Activated CD8-positive, alpha-beta memory T cell treated with anti-CD3 and anti-CD28 coated beads for 1 hour (primary cell): ENCODE measurements at places on chromosomes 7 and 10.

DNA sequence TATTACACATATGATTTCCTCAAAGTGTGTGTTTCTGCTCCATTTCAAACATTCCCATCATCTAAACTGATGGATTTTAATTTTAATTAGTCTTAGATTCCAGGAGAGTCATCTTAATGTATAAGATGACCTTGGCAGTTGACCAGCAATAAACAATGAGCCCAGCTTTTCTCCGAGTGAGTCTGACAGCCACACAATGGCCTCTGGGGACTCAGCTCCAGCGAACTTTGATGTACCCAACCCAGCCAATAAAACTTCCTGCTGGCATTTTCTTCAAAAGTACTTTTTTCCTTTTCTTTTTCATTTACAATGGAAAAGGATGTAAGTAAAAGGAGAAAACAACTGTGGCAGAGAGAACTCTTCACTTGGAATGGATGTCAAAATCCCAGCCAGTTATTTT, 139.1 kb upstream of the CTBP2 start:
- DNase-seq: no peak

- no peak for DNase-seq
Measured at GRCh38 chr10:32417911-32418547, 27.9 kb upstream of the CCDC7 start.

GRCh38 chr10:14433147-14433546, 102.4 kb upstream of the FRMD4A start:
- no peak for DNase-seq

GRCh38 chr10:84938117-84938905, 609.9 kb downstream of the CCSER2 start:
- DNase-seq: no peak

DNA sequence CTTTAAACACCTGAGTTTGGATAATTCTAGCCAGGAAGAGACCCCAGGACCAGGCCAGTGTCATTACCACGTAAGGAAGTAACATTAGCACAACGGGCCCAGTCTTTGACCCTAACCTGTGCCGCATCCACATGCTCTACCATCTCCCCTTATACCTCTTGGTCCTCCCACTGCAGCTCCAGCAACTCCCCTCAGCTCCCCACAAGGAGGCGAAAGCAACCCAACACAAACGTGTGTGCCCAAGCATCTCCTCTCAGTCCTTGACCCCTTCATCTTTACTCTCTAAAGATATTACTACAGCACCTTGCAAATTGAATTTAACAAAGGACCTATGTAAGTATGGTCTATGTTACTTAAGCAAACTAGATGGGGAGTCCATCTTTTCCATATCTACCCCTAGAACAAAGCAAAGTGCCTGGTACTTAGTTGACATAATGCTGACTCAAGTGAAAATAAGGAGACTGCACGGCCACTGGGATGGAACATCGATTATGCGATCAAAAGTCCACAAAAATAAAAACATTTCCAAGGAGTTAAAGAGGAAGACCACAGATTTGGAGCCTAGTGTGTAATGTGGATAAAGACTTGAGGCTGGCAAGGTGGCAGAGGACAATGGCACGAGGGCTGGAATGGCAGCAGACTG, 147.7 kb downstream of the JAZF1 start:
- DNase-seq: no peak

GRCh38 chr7:149422162-149422913, 38.5 kb downstream of the ZNF777 start:
- no peak for DNase-seq

DNA sequence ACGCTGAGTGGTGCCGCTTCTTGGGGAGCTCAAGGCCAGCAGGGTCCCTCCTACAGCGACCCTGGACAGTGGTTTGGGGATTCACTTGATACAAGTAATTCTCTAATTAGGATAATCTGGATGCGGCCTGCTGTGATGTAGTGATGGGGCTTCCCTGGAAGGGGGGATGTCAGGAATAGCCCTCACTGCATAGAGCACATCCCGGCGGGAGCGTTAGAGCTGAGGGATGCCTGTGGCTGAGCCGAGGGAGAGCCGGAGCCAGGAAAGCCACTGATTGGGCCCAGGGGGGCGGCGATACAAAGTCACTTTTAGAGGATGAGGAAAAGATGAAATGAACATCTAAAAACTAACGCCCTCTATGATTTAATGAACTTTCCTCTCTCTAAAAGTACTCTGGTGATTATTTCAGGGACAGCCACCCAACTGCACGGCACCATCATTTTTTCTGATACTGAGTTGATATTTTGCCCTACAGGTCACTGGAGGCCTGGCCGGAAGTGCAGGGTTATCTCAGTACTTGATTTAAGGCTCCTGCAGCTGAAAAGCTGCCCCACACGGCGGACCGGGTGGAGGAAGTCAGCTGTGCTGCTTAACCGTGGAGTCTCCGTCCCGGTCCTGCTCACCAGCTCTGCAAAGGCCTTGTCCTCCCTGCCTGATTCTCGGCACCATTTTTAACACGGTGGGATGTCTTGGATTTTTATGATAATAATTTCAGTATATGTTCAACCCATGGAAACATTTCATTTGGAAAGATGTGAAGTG, 518.8 kb downstream of the DNAJB6 start:
- DNase-seq: no peak

- DNase-seq: no peak
Measured at GRCh38 chr10:1650542-1651269, 86.6 kb downstream of the ADARB2 start.

DNA sequence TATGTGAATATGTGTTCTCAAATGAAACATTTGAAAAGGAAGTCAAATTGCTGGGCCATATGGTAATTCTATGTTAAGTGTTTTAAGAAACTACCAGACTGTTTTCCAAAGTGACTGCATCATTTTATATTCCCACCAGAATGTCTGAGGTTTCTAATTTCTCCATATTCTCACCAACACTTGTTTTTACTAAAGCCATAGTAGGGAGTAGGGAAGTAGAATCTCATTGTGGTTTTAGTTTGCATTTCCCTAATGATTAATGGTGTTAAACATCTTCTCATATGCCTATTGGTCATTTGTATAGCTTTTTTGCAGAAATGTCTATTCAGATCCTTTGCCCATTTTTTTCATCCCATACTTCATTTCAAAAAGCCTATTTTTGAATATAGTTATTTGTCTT, 9.1 kb upstream of the SEMA4G start:
- DNase-seq: no peak

DNA sequence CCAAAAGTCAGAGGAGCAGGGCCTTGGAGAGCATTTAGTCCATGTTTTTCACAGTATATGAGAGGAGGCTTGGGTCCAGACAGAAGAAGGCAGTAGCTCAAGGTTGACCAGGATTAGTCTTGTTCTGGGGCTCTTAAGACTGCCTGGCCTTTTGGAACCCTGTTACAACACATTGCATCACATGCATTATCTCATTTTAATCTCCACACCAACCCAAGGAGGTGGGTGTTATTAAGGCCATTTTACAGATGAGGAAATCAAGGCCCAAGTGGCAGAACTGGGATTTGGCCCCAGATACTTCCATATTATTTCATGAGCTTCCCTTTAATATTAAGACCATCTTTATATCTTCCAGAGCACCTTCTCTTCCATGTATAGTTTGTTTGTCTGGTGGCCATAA, 38.8 kb downstream of the RPS24 start:
- no peak for DNase-seq

DNA sequence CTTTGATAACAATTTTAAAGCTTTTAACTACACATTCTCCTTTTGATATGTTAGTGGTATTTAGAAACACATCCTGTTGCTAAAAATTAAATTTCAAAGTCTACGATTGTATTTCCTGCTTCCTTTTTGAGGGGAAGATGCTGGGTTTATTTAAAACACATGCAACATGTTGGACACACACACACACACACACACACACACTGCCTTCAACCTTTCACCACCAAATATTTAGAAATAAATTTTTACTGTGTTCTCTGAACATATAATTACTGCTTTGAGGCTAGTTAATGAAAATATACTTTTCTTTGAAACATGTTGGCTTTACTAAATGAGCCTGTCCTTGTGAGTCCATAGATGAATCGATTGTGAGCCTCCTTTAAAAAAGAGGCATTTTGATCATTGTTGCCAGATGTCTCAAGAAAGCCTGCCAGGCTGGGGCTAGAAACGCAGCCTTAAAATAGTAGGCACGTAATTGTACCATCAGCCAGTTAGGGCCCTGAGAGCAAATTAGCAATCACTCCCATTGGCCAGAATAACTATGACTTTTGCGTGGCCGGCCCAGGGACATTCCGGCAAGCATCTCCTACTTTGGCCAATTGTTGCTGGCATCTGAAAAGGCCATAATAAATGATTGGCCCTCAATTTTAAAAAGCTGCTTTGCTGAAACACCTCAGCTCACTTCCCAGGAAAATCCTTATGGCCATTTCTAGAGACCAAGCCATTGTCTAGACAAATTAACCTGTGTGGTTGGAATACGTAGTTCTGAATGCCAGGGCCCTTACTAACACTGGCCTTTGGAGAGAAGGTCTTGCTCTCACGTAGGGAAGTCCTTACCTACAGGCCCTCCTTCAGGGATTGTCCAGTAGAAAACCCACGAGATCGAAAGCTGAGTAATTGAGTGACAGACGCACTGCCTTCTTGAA, 9.9 kb upstream of the TEX36 start:
- no peak for DNase-seq

DNA sequence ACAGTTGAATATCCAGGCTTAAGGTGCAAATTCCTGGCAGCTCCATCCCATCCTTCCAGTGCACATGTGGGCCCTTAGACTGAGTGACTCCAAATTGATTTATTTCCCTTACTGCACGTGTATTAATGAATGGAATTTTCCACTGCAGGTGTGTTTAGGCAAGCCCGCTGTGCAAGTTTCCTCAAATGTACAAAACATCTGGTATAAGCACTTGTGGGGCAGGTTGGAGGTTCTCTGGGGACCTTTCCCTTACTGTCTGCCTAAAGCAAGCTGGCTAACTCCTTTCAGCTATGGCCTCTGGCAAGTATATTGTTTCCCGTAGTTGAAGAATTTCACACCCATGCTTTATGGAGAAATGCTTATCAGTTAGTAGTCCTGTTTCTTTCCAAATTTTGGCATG, 25.3 kb upstream of the GIMAP6 start:
- DNase-seq: no peak
